Type B pancreatic cell (in vitro differentiated cells): ENCODE measurements at places on chromosomes 7 and 10. TPM values are rescaled to one million over a fixed set of nuclear protein-coding genes. Genes with fewer than 3 reads are reported as not detected.

Gene PCGF6
- total RNA-seq: 9.0 and 14.5 TPM in 2 replicates

Gene CC2D2B
- 0.24 and 0.34 TPM in 2 replicates for total RNA-seq

Gene FKBP6
- not detected in 2 replicates for total RNA-seq

Gene OPN4
- total RNA-seq: not detected in 2 replicates

Gene GATA3
- total RNA-seq: 18.5 and 71.4 TPM in 2 replicates

Gene GRM3
- 0.46 and 0.79 TPM in 2 replicates for total RNA-seq

GRCh38 chr7:153190986-153191385 is 431.4 kb downstream of the ACTR3B start:
- no peak for DNase-seq

DNA sequence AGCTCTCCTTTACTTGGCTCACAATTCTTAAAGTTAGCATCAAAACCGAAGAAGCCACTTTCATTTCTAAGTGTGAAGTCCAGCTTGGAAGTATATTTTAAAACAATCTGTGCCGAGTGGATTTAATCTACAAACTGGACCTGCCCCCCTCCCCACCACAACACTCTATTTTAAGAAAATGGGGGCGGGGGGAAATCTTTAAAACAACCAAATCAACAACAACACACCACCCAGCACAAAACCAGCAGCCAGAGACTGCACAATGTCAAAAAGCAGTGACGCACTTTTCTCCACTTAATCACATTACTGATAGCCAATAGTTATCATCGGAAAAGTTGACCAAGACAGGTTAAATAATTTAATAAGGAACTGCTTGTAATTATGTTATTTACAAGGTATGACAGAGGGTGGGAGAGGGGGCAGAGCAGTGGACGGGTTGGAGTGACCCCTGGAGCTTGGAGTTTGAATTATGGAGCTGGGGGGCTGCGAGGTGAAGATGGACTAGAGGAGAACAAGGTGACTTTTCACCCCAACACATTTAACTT is 2.8 kb downstream of the EBF3 start:
- peak; percentile 37 for DNase-seq

GRCh38 chr10:43160046-43160920 is 22.0 kb downstream of the CSGALNACT2 start:
- DNase-seq: no peak

GRCh38 chr10:98244586-98244985 is 23.4 kb downstream of the LOXL4 start:
- no peak for DNase-seq

- no peak for DNase-seq
These were observed 7.7 kb downstream of the HDAC9 start for GRCh38 chr7:18503126-18503866.

DNA sequence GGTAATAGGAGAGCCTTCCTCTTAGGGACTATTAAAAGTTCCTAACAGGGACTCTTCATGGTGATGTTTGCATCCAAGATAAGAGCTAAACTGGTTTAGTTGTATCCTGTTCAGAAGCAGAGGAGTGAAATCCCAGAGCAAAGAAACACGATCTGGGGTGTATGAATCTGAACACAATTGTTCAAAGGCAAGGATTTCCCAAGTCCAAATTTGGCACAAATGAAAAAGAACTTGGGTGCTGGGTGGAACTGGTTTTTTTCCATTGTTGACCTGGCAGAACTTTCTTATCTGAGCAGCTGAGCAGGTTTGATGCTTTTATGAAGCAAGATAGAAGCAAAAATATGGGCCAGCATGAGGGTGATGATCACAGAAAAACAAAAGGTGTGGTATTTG is 6.0 kb downstream of the AGFG2 start:
- DNase-seq: no peak

DNA sequence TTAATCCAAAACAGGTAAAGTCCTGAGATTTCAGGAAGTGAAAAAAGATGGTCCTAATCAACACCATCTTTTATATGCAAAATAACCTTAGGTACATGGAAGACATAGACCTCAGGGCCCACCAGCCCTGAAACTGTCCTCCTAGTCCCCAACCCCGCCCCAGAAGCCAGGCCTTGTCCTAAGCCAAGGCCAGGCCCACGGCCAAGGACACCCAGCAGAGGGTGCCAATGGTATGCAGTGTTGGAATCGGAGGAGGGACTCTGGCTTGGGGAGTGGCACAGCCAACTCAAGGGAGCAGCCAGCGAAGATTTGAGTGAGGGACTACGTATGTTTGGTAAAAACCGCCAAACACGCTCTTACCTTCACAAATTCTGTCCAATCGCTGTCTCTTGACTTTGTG is 96.7 kb downstream of the ZRANB1 start:
- no peak for DNase-seq

DNA sequence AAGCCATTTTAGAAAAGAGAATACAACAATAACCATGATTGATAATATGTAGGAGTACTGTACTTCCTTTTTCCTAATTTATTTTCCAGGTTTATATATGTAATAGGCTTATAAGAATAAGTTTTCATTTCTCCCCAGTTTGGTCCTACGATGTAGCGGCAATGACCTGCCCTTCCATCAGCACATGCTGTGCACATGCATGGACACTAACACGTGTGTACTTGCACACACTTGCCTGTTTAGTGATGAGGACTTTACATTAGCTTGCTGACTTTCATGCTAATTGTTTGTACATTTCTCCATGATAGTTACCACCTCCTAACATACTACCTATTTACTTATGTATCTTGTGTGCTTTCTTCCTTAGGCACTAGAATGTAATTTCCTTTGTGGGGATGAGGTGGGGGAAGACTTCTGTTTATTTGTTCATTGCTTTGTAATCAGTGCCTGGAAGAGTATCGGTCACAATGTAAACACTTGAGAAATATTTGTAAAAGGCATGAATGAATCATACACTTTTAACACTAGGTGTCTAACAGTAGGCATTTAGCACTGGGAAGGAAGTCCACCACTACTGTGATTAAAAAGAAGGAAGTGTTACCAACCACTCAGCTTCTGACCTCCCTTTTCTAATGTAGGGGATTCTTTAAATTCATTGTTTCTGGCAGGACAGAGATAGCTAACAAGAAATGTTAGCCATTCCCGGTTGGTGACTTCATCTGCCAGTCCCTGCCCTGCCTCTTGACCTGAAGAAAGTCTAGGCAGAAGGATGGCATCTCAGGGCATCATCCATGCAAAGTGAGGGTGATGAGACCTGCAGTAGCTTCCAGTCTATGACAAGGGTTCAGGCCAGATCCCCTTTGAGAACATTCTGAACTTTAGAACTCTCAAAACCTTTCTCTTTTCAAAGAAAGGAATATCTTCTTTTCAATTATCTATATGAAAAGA is 120.2 kb upstream of the RAB18 start:
- DNase-seq: no peak

DNA sequence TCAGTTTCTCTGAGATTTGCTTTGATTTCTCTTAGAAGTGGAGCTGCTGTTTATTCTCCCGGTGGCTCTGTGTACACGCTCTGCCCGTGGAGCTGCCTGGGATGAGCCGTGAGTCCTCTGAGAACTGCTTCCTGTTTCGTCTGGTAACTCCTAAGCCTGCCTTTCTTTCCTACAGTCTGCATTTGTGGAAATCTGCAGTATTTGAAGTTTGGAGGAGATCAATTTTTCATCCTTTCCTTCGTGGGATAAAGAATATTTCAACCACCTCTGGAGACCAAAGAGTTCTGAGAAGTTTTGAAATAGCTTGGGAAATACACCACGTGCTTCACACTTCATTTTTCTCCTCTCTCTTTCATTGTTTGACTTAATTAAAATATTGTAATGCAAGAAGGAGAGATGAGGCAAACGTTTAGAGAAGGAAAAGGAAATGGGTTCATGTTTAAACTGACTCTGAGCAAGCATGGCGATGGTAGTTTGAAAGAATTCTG is 311.9 kb downstream of the LRMDA start:
- no peak for DNase-seq
